ENCODE measurements at places on chromosomes 3 and 15. TPM values are rescaled to one million over a fixed set of nuclear protein-coding genes. Genes with fewer than 3 reads are reported as not detected.

DNA sequence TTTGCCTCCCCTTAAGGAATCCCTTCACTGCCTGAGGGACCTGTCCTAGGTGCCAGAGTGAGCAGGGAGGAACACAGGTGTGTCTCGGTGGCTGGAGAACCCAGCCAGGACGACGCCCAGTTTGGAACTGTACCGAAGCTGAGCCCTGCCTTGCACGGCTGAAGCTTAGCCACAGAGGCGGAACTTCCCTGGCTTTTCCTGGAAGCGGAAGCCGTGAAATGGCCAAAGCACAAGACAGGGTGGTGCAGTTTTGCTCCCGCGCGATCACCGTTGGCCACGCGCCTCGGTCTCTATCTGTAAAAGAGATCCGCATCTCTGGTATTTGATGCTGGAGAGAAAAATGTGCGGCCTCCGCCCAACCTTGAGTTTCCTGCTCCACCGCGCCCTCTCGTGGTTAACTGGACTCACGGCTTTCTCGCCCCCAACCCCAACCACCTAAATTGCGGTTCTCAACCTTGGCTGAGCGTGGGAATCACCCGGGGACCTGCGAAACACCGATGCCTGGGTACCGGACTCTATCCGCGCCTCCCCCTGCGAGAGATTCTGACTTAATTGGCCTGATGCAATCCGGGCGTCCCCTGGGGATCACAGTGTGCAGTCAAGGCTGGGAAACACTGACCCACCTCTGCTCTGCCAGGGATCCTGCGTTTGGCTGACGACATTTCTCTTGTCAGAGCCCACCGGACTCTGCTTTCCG lies 70.7 kb upstream of the ABHD2 start:
- H3K4me3 ChIP-seq: peak overlapping the region; percentile 34
- no peaks in the 10 kb centered on the region for H3K36me3 ChIP-seq
- H3K27me3 ChIP-seq: no peaks in the 10 kb centered on the region
- H3K4me1 ChIP-seq: peaks cover 23% of the 10 kb centered on the region
- DNase-seq: peak; percentile 85

DNA sequence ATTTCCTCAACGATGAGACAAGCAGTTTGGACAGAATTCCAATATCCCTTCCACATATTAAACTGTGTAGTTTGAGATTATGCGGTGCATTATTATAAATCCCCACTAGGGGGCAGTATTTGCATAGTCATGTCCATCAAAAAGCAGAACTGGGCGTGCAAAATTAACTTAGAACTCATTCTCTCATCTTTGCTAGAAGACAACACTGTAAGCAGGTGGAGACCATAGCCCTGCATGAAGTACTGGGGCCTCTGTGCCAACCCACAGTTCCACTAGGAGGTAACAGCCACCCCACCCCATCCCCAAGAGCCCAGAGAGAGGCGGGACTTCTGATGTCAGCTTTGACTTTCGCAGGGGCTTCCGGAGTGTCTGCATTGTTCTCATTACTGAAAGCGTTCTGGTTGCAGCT lies 106.6 kb upstream of the TMC3 start:
- no peaks in the 10 kb centered on the region for H3K4me1 ChIP-seq
- no peaks in the 10 kb centered on the region for H3K36me3 ChIP-seq
- no peak overlapping the region for H3K27ac ChIP-seq
- no peak overlapping the region for H3K4me3 ChIP-seq
- no peak for DNase-seq

The CDHR4 gene
- 9.4 TPM for total RNA-seq

The CHL1 gene
- 5.6 TPM for total RNA-seq

The ATP13A4 gene
- 145 TPM for total RNA-seq

Data from upper lobe of left lung (tissue), 6 donors.